ENCODE measurements at places on chromosomes 2 and 18.

GRCh38 chr2:161952783-161953191 is 121.2 kb downstream of the DPP4 start:
- DNase-seq = no peak

- peak; percentile 19 for DNase-seq
These were observed 354.6 kb upstream of the SETBP1 start for GRCh38 chr18:44325903-44326635.

- DNase-seq = peak; percentile 36
These were observed 56.1 kb upstream of the C2orf15 start for GRCh38 chr2:99085421-99085820.

GRCh38 chr2:12733846-12734245 is 17.1 kb downstream of the TRIB2 start:
- DNase-seq = no peak

Data from RPMI7951 (cell line).